ENCODE measurements at places on chromosomes 1 and 21.

DNA sequence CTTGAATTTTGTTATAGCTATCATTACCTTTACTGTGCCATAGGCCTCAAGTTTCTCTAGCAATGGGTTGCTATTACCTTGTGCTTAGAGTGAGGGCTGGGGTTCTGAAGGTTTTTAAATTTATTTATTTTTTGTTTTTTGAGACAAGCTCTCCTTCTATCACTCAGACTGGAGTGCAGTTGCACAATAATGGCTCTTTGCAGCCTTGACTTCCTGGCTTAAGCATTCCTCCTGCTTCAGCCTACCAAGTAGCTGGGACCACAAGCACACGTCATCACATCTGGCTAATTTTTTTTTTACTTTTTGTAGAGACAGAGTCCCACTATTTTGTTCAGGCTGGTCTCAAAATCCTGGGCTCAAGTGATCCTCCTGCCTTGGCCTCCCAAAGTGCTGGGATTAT, 41.5 kb downstream of the SNX27 start:
- DNase-seq, result no peak

DNA sequence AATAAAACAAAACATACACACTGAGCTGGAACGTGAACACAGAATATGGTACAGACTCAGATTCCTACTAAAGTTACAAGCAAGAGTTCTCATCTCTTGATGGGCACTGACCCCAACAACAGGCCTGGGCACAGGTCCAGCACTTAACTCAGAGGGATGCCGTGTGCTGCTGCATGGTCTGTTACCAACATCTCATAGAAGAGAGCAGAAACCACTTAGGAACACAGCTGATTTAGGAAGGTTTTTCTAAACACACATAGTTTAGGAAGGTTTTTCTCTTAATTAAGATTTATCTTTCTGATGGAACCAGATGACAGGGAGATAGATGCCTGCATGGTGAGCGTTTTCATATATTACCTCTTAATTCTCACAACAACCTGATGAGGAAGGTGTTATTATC, 1.5 kb downstream of the GCLM start:
- peak; percentile 52 for DNase-seq

GRCh38 chr21:37615962-37616361, 249.4 kb downstream of the DYRK1A start:
- DNase-seq, result no peak

GRCh38 chr1:68166348-68166747, 66.0 kb downstream of the WLS start:
- no peak for DNase-seq

DNA sequence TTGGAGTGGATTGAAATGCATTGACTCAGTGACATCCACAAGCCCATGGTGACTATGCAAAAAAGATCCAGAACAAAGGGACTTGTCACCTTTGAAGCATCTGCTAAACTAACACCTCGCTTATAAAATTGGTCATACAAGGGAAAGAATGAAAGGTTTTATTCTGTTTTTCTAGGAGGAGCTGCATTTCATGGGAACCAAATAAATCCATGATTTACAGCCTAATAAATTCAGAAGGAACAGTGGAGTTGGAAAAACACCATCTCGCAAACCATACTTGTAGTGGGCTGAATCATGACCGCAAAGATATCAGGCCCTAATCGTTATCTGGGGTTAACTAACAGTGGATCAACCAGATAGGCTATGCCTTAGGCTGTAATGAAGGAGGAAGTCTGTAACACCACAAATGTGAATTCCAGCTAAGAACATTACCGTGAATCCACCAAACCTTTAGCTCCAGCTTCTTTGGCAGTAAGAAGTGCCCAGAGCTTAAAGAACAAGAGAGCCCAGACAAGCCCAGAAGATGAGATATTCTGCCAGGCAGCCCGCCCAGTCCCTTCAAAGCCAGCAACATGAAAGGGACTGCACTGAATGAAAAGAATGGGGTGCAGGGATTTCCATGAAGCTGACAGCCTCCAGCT, 27.4 kb downstream of the RSPH1 start:
- DNase-seq, result no peak
